Cortex of kidney (tissue), 1 donor: ENCODE measurements at places on chromosomes 6 and 20.

DNA sequence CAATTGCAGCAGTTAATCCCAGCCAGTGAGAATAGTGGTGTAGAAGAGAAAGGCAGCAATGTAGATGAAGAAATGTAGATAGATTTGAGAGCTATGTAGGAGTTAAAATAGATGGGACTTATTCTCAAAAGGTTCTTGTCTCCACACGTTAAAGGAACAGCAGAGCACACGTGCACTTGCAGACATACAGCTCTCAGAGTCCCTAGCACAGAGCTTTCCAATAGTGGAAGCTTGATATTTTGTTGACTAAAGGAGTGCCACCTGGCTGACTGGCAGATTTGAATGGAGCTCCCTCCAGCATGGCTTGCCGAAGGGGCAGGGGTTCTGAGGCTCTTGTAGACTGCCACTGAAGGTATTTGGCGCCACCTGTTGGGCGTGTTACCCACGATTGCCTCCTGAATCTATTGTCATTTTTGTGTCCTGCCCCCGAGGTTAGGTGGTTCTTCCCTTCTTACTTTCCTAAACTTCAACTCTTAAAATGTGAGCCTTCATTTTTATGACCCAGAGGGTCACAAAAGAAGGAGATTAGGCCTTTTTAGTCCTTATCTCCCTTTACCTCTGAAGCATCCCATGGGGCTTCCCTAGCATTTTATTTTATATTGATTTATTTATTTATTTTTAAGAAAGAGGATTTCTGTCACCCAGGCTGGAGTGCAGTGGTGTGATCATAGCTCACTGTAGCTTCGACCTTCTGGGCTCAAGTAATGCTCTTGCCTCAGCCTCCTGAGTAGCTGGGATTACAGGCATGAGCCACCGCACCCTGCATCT lies 16.4 kb downstream of the BRD2 start:
- DNase-seq, result no peak

GRCh38 chr6:130046671-130047070 lies 28.3 kb downstream of the L3MBTL3 start:
- no peak for DNase-seq

GRCh38 chr20:31430568-31431115 lies 9.8 kb upstream of the DEFB123 start:
- DNase-seq, result no peak

GRCh38 chr6:12163149-12163548 lies 127.0 kb upstream of the EDN1 start:
- DNase-seq, result no peak

- no peak for DNase-seq
Measured at GRCh38 chr20:49630396-49630951, 62.5 kb upstream of the PTGIS start.

GRCh38 chr6:78808356-78808891 lies 58.9 kb upstream of the IRAK1BP1 start:
- no peak for DNase-seq

GRCh38 chr6:167244991-167245390 lies 46.1 kb upstream of the UNC93A start:
- DNase-seq, result no peak

GRCh38 chr20:24097506-24098245 lies 109.1 kb upstream of the GGTLC1 start:
- DNase-seq, result no peak

DNA sequence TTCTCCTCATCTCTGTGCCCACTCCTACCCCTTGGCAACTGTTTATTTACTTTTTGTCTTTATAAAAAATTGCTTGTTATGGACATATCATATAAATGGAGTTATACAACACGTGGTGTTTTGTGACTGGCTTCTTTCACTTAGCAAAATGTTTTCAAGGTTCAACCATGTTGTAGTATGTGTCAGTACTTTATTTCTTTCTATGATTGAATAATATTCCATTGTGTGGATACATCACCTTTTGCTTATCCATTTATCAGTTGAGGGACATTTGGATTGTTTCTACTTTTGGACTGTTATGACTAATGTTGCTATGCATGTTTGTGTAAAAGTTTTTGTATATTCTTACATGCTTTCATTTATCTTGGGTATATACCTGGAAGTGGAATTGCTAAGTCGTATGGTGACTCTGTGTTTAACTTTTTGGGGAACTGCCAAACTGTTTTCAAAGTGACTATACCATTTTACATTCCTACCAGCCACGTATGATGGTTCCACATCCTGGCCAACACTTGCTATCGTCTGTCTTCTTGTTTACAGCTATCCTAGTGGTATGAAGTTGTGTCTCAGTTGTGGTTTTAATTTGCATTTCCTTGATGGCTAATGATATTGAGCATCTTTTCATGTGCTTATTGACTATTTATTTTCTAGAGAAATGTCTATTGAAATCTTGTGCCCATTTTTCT lies 84.4 kb downstream of the SLX4IP start:
- no peak for DNase-seq

GRCh38 chr6:2881423-2881822 lies 21.7 kb downstream of the SERPINB9 start:
- no peak for DNase-seq

DNA sequence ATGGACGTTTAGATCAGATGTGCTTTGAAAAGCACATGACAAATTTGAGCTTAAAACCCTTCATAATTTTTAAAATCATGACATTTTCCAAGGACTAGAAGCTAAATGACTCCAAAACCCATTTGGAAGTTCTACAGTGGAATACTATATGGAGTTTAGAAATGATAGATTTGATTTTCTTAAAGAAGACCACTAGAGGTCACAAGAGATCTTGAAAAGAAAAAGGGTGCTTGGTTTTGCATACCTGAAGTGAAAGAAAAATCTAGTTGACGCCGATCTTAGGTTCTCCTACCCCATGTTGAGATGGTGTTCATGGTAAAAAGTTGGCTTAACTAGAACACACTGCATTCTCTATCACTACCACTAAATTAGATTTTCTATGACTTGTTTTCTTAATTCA lies 31.5 kb downstream of the CFAP61 start:
- no peak for DNase-seq

GRCh38 chr6:105810105-105810921 lies 275.8 kb upstream of the PRDM1 start:
- no peak for DNase-seq

- DNase-seq, result no peak
Measured at GRCh38 chr20:61538183-61538942, 286.3 kb downstream of the CDH4 start.

DNA sequence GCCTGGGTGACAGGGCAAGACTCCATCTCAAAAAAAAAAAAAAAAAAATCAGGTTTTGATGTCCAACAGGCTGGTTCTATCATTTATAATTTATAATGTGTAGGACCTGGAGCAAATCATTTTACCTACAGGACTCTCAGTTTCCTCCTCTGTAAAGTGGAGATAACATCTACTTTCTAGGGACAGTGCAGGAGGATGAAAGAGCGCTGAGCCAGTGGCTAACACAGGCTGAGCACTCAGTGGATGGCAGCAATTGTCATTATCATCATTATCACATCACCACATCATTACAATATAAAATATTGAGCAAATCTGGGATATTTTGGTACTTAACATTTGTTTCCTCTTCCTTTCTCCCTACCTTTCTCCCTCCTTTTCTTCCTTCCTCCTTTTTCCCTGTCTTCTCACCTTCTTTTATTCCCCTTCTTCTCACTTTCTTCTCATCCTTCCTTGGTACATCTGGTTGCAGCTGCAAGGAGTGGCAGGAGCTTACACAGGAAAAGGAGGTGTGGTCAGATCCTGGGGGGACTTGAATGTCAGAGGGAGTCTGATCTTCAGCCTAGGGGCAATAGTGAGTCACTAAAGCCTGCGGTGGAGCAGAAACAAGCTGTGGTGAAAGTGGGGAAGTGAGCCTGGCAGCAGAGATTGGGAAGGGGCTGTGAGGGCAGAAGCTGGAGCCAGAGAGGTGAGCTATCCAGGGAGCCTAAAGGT lies 24.6 kb upstream of the CTNNBL1 start:
- no peak for DNase-seq

DNA sequence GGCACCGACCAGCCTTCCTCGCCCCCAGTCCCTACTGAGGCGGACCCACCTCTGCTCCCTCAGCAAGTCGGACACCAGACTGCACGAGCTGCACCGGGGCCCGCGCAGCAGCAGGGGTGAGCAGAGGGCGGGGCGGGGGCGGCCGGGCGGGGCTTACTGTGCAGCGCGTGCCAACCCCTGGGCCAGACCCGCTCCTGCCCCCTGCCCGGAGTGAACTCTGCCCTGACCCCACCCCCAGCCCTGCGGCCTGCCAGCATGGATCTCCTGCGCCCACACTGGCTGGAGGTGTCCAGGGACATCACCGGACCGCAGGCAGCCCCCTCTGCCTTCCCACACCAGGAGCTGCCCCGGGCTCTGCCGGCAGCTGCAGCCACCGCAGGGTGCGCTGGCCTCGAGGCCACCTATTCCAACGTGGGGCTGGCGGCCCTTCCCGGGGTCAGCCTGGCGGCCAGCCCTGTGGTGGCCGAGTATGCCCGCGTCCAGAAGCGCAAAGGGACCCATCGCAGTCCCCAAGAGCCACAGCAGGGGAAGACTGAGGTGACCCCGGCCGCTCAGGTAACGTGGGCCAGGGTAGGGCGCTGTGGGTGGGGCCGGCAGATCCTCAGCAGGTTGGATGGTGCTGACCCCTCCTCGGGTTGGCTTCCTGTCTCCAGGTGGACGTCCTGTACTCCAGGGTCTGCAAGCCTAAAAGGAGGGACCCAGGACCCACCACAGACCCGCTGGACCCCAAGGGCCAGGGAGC lies 1.5 kb upstream of the SLC2A4RG start:
- DNase-seq, result no peak

DNA sequence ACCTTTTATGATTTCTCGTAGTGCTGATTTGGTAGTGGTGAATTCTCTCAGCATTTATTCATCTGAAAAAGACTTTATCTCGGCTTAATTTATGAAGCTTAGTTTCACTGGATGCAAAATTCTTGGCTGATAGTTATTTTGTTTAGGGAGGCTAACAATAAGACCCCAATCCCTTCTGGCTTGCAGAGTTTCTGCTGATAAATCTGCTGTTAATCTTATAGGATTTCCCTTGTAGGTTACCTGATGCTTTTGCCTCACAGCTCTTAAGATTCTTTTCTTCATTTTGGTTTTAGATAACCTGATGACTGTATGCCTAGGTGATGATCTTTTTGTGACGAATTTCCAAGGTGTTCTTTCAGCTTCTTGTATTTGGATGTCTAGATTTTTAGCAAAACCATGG lies 388.7 kb downstream of the UTRN start:
- DNase-seq, result no peak

GRCh38 chr20:50635676-50636600 lies 55.4 kb downstream of the RIPOR3 start:
- DNase-seq, result no peak

DNA sequence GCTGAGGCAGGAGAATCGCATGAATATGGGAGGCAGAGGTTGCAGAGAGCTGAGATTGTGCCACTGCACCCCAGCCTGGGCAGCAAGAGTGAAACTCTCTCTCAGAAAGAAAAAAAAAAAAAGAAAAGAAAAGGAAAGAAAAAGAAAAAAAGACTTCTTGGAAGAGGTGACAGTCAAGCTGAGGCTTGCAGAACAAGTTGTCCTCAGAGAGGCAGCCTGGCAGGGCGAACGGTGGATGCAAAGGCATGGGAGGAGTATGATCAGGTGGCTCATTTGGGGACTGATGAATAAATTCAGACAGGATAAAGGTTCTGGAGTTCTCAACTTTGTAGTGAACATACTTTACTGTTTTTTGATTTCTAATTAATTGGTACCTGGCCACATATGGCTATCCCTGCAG lies 12.4 kb downstream of the ZNF341 start:
- no peak for DNase-seq

- DNase-seq, result no peak
Measured at GRCh38 chr6:16765235-16765634, 4.0 kb upstream of the ATXN1 start.

DNA sequence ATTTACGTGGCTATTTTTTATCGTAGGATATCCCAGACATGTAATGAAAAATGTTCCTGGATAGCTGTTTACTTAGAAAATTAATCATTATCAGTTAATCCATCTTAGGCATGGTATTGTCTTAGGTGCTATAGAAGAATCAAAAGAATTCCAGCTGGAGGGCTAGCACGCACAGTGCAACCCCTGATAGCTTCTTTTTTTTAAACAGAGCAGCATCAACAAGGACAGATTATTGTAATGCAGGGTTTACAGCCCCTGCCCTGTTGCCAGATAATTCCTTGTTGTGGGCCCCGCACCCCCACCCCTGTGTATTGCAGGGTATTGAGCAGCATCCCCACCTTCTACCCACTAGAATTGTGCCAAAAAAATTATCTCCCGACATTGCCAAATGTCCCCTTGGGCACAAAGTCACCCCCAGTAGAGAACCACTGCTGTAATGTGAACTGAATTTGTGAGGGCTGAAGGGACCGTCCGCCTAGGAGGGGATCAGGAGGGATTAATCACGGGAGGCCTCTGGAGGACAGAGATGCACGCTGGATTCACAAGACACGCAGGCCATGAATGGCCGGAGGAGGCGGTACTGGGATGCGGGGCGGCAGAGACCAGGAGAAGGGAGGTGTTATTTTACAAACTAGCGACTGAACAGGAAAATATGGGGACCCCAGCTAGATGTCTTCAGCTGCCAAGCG lies 174.6 kb downstream of the ZDHHC14 start:
- no peak for DNase-seq
